H9 (cell line): ENCODE measurements at places on chromosomes 6 and 20. TPM values are rescaled to one million over a fixed set of nuclear protein-coding genes. Genes with fewer than 3 reads are reported as not detected.

Gene TRERF1
- total RNA-seq, result 18.0 and 19.7 TPM in 2 replicates

DNA sequence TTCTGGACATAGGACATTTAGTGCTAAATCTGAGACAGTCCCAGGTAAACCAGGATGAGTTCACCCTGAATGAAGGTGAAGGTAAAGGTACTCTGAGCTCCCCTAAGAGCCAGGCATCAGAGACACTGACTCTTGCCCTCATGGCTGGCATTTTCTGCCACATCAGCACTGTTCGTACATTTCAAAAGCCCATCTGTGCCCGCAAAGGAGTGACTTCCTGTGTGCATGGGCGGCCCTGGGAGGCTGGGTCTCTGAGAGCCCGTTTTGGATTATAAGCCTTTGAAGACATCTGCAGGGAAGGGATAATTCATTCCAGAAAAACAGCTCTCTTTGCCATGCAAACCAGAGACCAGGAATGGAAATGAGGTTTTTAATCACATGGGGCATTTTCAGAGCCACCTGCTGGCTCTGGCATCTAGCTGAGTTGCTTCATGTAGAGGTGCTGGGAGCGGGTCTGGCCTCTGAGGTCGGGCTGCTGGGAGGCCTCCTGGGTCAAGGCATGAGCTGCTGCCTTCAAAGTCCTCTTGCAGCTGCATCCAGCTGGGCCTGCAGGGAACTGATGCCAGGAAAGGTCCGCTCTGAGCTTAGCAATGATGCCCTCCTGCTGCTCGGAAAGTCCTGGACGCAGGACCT is 348.3 kb downstream of the DHX35 start:
- peak; percentile 43 for DNase-seq

DNA sequence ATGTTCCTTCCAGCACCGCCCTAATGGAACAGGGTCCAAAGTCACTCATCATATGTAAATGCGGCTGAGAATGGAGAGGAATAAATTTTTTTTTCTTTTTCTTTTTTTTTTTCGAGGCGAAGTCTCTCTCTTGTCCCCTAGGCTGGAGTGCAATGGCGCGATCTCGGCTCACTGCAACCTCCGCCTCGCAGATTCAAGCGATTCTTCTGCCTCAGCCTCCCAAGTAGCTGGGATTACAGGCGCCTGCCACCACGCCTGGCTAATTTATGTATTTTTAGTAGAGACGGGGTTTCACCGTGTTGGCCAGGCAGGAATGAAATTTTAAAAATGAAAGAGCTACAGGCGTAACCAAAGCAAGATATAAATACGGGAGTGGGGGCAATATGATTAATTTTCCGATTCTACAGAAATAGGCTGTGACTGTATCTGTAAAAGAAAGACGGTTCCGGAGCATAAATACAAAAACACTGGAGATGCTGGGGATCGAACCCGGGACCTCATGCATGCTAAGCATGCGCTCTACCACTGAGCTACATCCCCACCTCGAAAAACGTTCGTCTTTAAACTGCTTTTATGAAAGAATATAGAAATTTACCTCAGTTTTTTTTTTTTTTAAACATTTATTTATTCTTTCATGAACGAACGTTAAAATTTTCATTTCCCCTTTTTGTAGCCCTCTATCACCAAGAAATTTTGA is 132.2 kb downstream of the GPX5 start:
- peak; percentile 62 for DNase-seq

DNA sequence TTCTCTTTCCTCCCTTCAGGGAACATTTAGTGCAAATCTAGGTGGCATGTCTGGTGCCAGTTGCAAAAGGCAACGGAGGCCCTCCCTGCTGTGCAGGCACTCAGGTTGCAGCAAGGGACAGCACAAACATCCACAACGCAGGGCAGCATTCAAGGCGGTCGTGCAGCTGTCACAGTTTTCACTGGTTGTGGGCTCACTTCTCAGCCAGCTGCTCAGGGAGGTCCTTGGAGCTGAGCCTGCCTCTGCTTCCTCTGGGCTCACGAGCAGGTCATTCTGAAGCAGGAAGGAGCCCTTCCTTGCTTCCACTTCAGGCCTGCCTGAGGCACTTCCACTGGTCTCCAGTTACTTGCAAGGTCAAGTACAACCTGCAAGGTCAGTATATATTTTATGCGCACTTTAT is 3.8 kb upstream of the NPEPL1 start:
- no peak for DNase-seq

DNA sequence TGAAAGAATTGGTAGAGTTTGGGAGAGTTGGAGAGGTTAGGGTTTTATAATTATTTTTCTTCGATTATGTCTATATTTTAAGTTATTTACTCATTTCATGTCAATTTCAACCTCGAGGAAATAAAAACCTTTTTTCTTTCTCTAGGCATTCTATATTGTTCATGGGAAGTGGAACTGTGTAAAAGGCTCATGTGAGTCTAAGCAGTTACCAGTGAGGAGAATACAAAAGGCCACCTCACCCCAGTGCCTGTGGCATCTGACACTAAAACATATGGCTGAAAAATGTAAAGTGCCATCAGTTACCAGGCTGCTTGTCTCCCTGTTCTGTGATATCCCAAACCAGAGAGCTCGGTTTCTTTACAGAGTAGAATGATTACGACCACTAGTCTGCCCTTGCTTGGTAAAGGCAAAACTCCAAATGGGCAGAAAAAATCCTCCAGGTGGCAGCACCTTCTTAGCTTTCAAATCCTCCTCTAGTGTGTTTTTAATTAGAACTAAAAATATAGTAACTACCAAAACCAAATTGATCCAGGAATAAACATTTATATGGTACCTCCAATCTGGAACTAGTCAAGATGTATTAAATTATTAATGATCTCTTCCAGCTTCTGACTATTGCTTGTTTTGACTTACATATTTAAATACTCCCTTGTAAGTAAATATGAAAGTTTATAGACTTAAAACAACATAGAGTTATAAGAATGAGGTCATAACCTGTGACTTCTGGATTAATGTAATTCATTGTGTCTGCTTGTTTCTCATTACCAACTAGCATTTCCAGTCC is 122.6 kb upstream of the MCHR2 start:
- peak; percentile 61 for DNase-seq

- DNase-seq, result no peak
These were observed 96.0 kb upstream of the AKAP12 start for GRCh38 chr6:151143806-151144205.

GRCh38 chr6:43196337-43196736 is 14.3 kb downstream of the CUL9 start:
- no peak for DNase-seq

GRCh38 chr6:67897998-67898607 is 737.0 kb upstream of the ADGRB3 start:
- no peak for DNase-seq

DNA sequence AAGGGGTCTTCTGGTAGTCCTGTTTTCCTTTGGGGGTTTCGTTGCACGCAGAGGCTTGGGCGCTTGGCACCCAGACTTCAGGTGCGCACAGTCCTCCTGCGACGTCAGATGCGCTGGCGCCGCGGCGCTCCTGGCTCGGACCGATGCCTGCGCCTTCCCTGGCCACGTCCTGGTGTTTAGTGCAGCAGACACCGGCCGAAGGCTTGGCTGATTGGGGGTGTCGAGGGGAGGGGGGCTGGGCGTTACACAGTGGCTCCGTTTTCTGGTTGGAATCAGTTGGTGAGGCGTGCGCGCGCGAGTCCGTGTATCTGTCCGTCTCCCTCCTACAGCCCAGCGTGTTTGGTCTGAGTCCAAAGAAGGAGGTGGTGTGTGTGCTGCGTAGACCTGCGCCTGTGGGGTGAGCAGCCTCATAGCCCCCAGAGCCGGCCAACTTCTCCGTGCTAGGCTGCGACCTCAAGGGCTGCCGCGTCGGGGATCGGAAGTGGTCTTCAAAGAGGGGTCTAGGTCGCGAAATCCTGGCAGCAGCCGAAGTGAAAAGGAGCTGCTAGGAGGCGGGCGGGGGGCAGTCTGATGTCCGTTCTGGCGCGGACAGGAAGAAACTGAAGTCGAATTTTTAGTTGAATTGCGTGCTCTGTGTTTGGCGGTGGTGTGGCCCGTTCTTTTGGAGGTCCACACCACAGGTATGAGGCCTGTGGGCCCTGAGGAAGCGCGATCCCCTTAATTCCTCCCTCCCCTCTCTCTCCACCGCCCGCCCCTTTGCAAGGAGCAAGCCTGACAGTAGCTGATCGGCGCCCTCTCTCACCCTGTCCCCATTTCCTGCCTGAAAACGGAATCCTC is 1.5 kb downstream of the SYNDIG1 start:
- peak; percentile 50 for DNase-seq

DNA sequence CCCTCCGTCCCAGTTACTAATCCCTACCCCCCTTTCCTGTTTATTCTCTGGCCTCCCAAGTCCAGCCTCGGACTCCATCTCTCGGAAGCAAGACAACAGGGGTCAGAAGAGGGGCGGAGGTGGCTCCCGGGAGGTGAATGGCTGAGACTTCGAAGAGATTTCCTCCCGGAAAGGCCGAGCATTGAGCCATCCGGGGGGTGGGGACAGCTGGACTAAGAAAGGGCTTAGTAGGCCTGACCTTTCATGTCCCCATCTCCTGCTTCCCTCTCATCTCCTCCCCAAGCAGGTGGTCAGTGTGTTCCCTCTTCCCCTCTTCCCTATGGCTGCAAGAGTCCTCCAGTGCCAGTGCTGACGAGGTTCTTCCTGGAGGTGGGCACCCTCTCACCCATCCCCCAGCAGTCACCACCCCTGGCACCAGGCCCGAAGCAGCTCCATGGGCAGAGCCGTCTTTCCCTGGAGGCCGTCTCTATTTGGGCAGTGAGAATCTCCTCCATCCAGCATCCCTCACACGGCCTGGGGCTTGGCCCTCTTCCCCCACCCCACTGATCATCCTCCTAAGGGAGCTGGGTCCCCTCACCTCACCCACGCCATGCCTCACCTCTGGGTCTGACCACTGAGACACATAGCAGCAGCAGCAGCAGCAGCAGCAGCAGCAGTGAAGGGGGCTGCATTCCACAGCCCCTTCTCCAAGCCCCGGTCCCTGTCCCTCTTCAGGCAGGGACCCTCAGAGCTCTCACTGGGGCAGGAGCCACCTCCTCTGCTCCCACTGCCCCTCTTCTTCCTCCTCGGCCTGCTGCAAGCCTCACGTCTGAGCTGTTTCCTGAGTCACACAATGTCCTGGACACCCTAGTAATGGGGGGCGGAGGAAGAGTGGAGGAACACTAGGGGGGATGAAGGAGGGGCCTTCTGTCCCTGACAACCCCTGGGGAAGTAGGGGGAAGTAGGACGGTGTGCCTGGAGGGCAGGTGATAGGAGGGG is at the start of gene NOTCH4:
TSS of gene NOTCH4 (minus strand) at position 810 of the 978 bp plus-strand sequence. CDS start at position 671, 139 bp downstream.
- DNase-seq, result no peak

GRCh38 chr6:112343977-112344376 is 3.2 kb upstream of the RFPL4B start:
- no peak for DNase-seq

DNA sequence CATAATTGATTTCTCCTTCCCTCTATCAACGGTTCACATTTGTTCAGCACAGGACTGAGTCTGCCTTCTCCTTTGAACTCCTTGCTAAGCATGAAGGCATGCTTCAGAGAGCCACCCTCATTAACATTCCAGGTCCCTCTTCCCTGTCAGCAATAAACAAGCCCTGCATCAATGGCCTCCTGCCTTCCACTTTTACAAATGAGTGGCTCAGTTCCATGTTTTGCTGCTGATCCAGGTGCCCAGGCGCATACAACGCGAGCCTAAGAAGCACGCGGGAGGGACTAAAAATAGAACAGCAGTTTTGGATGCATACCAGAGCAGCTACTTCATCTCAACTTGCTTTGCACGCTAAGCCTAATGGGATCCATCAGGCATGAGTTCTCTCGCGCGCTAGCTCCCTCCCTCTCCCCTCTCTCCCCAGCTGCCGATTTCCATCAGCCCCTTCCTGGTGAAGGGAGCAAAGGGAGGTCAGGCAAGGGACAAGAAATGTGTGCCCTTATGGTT is 53.4 kb downstream of the TRAF3IP2 start:
- DNase-seq, result peak; percentile 66

- DNase-seq, result no peak
These were observed 187.7 kb downstream of the UST start for GRCh38 chr6:148934539-148934938.

DNA sequence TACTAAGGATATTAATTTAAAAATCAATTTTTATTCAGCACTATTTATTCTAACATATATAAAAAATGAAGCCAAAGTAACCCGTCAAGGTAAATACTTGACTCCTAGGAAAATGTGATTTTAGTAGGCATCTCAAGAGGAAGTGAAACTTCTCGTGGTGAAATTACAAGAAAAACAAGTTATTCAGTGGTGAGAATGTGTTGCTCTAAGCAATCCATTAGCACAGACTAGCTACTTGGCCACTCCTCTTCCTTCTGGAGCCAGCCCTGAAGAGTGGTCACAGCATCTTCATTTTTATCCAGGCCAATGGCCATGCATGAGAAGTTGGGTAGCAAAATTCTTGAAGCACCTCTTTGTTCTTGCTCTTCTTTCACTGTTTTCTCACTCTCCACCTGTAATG is 40.4 kb upstream of the GFRAL start:
- no peak for DNase-seq
